ENCODE measurements at places on chromosomes 3 and 15.
A peak's percentile ranks its signal among the peaks of the same experiment; 100 is the strongest.

- DNase-seq: no peak
Measured at GRCh38 chr3:48130321-48130904, 57.8 kb downstream of the CDC25A start.

DNA sequence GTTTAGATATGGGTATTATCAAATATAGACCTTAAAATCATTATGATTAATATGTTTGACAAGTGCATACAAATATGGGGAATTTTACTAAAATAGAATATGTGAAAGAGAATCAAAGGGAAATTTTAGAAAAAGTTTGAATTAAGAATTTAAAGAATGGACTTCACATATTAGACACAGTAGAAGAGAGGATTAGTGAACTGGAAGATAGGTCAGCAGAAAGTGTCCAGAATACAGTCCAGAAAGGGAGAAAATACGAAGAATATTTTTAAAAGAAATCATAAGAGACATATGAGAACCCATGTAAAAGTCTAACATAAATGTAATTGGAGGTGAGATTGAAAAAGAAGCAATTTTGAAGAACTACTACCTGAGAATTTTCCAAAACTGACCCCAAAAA lies 139.9 kb downstream of the DTWD1 start:
- DNase-seq: no peak

- no peak for DNase-seq
Measured at GRCh38 chr3:145188079-145188770, 972.8 kb downstream of the PLOD2 start.

GRCh38 chr3:44926172-44926571 lies 49.8 kb downstream of the ZDHHC3 start:
- DNase-seq: no peak

- no peak for DNase-seq
Measured at GRCh38 chr3:184230603-184231528, 1.5 kb downstream of the VWA5B2 start.

GRCh38 chr3:151635905-151636304 lies 97.8 kb upstream of the AADACL2 start:
- no peak for DNase-seq

DNA sequence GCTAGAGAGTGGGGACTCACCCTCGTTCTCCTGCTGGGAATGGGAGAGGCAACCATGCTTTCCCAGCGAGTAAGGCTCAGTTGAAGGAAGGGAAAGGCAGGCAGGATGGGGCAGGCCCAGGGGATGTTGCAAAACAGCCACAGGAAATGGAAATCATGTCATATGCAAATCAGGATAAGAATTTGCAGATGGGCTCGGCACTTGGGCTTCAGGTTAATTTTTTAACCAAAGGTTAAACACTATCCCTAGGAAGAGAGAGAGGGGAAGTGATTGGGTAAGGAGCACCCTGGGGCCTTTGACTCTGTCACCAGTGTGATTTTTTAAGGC lies 14.6 kb upstream of the PLA2G4E start:
- peak; percentile 41 for DNase-seq

DNA sequence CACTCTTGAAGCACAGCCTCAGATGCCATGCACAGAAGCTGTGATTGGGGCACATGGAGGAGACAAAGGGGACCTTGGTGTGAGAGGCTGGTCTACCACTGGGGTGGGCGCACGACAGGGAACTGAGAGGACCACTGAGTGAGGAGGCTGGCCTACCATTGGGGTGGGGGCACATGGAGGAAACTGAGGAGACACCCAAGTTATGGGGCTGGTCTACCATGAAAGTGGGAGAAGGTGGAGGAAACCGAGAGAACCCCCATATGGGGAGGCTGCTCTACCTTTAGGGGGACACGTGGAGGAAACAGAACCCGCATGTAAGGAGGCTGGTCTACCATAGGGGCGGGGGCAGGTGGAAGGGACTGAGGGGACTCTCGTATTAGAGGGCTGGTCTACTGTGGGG lies 153.4 kb downstream of the FBLN2 start:
- DNase-seq: no peak

- peak; percentile 8 for DNase-seq
Measured at GRCh38 chr15:87033056-87033455, 953.4 kb downstream of the AGBL1 start.

GRCh38 chr3:188415196-188415595 lies 261.2 kb downstream of the LPP start:
- no peak for DNase-seq

DNA sequence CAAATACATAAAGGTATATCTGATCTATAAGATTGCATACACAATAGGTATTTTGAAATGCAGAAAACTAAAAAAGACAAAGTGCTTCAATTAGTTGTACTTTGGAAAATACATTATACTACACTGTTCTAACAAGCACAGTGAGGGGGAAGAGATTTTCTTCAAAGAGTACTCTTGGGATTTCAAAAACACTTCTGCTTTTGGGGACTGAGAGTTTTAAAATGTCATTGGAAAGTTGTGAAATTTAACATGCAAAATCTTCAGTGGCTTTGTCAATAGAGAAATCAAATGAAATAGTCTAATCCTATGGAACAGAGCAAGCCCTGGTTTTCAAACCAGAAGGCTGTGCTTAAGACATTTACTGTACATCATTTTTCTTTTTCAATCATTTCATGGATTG lies 322.2 kb upstream of the SEMA6D start:
- no peak for DNase-seq

DNA sequence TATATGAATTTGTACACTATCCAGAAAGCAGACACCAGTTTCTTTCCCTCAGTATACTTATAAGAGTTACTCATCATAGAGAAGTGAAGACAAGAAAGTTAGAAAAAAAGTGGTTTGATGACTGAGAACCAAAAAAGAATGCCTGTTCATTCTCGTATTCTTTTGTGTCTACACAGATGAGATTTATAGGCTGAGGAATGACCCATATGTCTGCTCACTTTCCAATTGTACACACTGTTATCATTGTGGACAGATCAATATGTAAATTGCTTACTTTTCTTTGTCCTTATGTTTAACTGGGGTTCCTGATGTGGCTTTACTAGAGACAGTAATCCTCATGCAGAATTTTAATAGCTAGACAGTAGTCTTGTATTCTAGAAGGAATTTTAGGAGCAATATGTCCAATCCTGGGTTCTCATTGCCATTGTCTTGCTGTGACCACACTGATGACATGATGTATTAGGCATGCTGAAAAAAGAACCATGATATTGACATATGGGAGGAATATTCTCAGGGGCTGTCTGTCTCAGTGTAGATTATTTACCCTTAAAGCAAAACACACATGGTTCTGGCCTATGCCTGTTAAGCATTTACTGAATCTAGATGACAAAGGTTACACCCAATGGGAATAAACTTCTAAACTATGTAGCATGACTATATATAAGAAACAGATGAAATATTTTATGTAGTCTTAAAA lies 669.7 kb downstream of the ROBO1 start:
- no peak for DNase-seq

DNA sequence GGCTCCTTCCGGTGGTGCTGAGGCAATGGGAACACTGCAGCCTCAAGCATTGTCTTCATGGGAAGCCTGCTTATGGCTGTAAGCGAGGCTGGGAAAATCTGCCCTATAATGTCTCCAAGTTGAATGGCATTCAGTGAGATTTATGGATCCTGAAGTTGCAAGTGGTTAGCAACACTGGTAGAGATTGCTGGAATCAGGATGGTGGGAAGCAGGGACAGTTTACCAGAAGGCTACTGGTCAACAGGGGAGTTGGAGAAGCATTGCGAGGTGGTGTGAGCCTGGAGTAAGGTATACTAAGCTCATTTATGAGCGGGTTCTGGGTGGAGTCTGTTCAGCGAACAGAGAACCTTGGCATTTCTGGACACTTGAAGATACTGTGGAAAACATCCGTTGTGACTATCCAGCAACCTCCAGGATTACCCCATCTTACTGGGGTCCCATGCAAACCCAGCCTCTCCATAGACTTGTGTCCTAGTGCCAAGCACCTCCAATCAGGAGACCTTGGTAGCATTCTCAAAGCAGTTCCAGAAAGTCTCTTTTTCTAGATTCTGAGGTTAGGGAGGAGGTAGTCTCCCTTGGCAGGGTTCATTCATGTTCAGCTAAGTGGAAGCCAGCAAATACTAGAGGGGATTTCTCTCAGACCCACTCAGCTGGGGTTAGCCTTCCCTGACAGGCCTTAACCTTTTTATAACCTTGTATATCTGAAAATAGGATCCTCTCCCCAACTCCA lies 7.3 kb downstream of the RPSA start:
- no peak for DNase-seq

DNA sequence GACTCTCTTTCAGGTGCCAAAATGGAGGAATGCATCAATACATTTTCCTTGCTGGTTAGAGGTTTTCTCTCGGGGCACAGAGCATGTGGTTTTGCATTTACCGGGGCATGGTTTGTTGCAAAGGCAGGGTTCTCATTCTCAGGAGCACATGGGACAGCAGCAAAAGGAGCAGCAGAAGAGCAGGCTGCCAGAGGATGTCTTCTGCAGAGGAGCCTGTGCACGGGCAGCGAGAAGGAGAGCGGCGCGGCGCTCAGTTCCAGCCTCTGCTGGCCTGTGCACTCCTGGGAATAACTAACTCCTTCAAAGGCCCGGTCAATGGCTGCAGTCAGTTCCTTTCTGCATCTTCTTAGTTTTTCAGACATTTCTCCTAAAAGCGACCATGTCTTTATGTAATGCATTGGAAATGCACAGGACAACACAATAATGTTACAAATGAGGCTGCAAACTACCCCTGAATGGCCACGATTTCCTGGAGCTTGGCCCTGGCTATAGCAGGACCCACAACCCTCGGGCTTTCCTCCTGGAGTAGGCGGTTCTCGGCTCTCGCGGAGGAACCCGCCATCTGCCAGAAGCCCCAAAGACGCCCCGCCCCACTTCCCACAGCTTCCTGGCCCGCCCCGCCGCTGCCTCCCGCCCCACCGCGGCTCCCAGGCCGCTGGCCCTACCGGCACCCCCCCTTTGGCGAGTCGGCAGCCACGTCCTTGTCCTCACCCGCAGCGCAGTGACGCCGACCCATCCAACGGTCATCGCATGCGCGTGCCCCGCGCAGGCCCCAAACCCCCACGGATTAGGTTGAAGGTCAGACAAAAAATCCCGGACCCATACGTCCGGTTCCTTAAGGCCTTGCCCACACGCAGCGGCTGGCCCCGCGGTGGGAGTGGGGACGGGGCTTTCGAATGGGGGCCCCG lies at the start of gene C3orf62:
TSS of gene C3orf62 (minus strand) at position 758 of the 908 bp plus-strand sequence. CDS start at position 398, 360 bp downstream.
- DNase-seq: no peak

GRCh38 chr3:183538486-183538885 lies 17.0 kb downstream of the KLHL6 start:
- DNase-seq: no peak

GRCh38 chr15:51185213-51186159 lies 90.8 kb upstream of the TNFAIP8L3 start:
- DNase-seq: no peak

DNA sequence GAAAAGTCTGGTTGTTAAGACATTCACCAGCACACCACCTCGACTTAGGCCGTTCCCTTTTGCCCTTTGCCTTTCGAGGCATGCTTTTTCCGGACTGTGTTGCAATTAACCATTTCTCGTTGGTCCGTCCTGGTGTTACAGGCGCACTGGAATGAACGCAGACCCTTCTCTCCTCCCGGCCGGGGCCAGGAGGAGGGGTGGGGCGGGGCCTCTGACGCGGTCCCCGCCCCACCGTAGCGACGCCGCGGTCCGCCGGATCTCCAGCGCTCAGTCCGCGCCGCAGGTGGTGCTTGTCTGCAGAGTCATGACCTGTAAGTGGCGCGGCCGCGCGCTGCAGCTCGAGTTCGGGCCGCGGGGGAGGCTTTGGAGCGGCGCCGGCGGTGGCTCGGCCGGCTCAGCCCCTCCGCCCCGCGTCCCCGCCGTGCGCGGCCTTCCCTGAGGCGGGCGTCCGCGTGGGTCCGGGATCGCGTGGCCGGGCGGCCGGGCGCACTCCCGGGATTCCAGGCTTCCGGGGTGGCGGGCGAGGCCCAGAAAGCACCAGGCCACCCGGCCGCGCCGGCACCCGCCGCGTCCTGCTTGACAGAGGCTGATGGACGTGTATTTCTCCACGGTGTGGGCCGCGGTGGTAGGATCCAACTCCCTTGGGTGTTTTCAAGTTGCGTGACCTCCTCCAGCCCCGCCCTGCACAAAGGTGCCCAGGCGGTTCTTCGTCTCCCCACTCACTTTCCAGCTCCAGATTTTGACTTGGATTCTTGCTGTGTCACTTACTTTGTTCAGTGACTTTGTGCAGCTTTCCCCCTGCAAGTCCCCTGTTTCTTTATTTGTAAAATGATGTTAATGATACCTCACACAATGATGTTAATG lies at the start of gene NIT2:
TSS of gene NIT2 (plus strand) at position 270 of the 864 bp plus-strand sequence. CDS start at position 305, 35 bp downstream.
- peak; percentile 79 for DNase-seq

DNA sequence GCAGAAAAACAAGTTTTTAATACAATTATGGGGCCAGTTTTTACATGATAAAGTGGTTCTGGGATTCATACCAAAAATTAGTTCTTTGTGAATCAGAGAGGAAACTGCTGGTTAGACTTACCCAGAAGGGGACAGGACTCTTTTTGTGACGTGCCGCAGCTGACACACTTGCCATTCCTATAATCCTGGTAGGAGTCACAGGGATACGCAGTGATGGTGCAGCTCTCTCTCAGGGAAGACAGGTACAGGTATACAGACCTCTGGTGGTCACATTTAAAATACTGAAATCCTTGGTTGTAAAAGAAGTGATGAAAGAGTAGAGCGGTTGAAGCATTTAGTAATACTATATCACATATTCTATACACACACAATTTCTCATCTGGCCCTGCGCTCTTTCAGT lies 20.2 kb upstream of the TMEM41A start:
- DNase-seq: no peak

DNA sequence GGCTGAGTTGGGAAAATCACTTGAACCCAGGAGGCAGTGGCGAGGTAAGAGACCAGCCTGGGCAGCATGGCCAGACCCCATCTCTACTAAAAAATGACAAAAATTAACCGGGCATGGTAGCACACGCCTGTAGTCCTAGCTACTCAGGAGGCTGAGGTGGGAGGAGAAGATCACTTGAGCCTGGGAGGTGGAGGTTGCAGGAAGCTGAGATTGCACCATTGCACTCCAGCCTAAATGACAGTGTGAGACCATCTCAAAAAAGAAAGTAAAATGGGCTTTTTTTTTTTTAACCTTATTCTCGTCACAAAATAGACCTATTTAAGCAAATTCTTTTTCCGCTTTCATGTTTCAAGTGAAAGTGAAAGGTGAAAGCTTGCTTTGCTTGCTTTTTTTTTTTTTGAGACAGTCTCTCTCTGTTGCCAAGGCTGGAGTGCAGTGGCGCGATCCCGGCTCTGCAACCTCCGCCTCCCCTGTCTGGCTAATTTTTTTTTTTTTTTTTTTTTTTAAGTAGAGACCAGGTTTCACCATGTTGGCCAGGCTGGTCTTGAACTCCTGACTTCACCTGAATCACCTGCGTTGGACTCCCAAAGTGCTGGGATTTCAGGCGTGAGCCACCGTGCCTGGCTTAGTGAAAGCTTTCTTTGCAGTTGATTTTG lies 3.6 kb downstream of the PDIA3 start:
- no peak for DNase-seq

GRCh38 chr3:133547432-133548041 lies 25.9 kb upstream of the CDV3 start:
- DNase-seq: no peak

DNA sequence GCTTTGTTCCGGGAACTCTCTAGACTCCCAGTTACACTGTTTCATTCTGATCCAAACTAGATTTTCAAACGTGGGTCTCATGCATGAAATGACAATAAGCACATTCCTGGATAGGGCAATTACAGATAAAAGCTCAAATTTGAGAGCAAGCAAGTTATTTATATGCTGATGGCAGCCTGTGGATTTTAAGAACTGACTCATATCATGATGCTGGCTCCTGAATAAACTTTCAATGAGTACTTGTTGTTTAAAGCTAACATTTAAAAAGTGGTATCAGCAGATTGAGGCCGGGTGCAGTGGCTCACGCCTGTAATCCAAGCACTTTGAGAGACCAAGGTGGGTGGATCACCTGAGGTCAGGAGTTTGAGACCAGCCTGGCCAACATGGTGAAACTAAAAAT lies 66.6 kb downstream of the LEO1 start:
- DNase-seq: no peak

- peak; percentile 30 for DNase-seq
Measured at GRCh38 chr3:125512135-125512920, 7.7 kb downstream of the SNX4 start.
